NCI-H748 treated with DMSO at 0.1 percent for 48 hours (cell line): ENCODE measurements at places on chromosomes 16 and 17.

- DNase-seq: no peak
Measured at GRCh38 chr17:69042308-69042707, 18.4 kb downstream of the ABCA9 start.

DNA sequence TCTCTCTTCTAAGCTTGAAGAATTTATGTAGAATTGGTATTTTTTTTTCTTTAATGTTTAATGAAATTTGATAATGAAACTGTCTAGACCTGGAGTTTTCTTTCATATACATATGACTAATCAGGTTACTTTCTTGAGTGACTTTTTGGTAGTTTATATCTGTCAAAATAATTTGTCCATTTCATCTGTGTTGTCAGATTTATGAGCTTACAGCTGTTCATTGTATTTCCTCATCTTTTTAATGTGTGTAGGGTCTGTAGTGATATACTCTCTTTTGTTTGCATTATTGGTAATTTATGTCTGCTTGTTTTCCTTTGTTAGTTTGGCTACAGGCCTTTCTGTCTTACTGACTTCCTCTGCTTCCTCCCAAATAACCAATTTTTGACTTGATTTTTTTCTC is 55.7 kb downstream of the TAOK1 start:
- DNase-seq: no peak

GRCh38 chr16:1531638-1531910 is 1.9 kb upstream of the TMEM204 start:
- no peak for DNase-seq

DNA sequence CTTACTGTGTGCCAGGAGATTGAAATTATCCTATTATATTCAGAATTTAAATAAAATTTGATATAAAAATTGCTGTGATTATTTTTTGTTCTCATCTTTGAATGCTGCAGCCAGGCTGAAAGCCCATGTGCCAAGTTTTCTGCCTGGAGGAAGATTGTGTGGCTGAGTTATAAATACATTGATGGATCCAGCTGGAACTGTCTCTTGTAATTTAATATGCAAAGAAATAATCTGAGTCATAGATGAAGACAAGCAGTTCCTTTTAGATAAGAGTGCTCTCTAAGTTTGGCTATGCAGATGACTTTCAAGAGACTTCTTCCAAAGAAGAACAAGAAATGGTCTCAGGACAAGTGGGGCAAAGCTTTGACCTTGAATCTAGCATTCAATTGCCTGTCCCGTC is 871.0 kb downstream of the CDH11 start:
- DNase-seq: no peak
